ENCODE measurements at places on chromosomes 13 and 19. TPM values are rescaled to one million over a fixed set of nuclear protein-coding genes. Genes with fewer than 3 reads are reported as not detected.

MAST1 gene
- 0.13 TPM for total RNA-seq

NLRP9 gene
- total RNA-seq: not detected

PIBF1 gene
- 24.8 TPM for total RNA-seq

LRRC25 gene
- 0.39 TPM for total RNA-seq

SHC2 gene
- 0.39 TPM for total RNA-seq

ERCC2 gene
- total RNA-seq: 32.8 TPM

GAPDHS gene
- total RNA-seq: not detected

TMEM145 gene
- total RNA-seq: not detected

CEACAM20 gene
- not detected for total RNA-seq

ZNF91 gene
- 34.5 TPM for total RNA-seq

SLC27A5 gene
- 3.5 TPM for total RNA-seq

ZNF837 gene
- 2.2 TPM for total RNA-seq

MBD3L2 gene
- not detected for total RNA-seq

SYT3 gene
- not detected for total RNA-seq

ALG11 gene
- total RNA-seq: 46.0 TPM

FFAR2 gene
- total RNA-seq: not detected

OVOL3 gene
- not detected for total RNA-seq

MCF2L gene
- total RNA-seq: 0.39 TPM

THSD8 gene
- total RNA-seq: not detected

PLA2G4C gene
- 5.6 TPM for total RNA-seq

TMEM86B gene
- total RNA-seq: 0.76 TPM

LGI4 gene
- total RNA-seq: not detected

ANGPTL8 gene
- not detected for total RNA-seq

LGALS14 gene
- total RNA-seq: not detected

ARGLU1 gene
- total RNA-seq: 46.5 TPM

NDUFA7 gene
- 14.9 TPM for total RNA-seq

LGALS7 gene
- not detected for total RNA-seq

DCT gene
- total RNA-seq: 0.13 TPM

TDRD12 gene
- 1.4 TPM for total RNA-seq

SULT2A1 gene
- total RNA-seq: not detected

UPF3A gene
- total RNA-seq: 36.9 TPM

DNASE2 gene
- total RNA-seq: 36.1 TPM

BCAM gene
- 10.7 TPM for total RNA-seq

CEACAM3 gene
- not detected for total RNA-seq

KCNK6 gene
- 6.3 TPM for total RNA-seq

NALCN gene
- total RNA-seq: 1.3 TPM

CEACAM8 gene
- total RNA-seq: not detected

WDR88 gene
- not detected for total RNA-seq

SH2D3A gene
- total RNA-seq: not detected

VN1R2 gene
- total RNA-seq: not detected

CRB3 gene
- not detected for total RNA-seq

SIGLECL1 gene
- not detected for total RNA-seq

All from articular chondrocyte of knee joint (primary cell).